ENCODE measurements at places on chromosomes 6 and 20.

- no peak for DNase-seq
Measured at GRCh38 chr6:162260027-162260426, 467.5 kb downstream of the PRKN start.

DNA sequence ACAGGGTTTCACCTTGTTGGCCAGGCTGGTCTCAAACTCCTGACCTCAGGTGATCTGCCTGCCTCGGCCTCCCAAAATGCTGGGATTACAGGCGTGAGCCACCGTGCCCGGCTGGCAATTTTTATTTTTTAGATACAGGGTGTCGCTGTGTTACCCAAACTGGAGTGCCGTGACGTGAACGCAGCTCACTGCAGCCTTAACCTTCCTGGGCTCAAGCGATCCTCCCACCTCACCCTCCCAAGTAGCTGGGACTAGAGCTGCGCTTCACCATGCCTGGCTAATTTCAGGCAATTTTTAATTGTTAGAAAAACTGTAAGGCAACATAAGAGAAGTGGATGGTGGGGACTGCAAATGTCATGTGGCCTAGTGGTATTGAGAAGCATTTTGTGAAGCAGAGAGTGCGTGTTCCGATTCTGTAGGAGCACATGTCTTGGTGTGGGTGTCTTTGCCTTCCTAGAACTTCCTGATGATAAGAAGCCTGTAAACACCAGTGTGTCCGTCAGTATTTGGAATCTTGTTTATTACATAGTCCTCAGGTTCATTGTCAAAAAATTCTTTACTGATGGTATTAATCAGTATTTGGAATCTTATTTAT is 18.0 kb downstream of the JARID2 start:
- no peak for DNase-seq

GRCh38 chr6:11140056-11140455 is 28.5 kb upstream of the ERVFRD-1 start:
- DNase-seq: no peak

DNA sequence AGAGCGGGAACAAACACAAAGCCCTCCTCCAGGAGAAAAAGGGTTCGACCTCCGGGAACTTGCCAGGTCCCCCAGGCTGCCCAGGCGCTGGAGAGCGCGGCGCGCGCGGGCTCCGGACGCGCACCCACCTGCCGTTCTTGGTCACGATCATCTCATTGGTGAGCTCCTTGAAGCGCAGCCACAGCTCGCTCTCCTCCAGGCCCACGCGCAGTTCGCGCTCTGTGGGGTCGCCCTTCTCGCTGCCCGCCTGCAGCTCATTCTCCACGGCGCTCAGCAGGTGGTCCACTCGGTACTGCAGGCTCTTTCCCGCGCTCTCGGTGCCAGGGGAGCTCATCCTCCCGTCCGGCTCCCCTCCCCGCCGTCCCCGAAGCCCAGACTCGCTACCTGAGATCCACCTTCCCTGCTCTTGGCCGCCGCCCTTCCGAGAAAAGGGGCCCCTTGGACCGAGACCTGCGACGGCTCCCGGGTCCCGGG is 356 bp downstream of the TBXT start:
- DNase-seq: peak; percentile 48

GRCh38 chr6:150263765-150264404 is 104.9 kb upstream of the IYD start:
- DNase-seq: no peak

- DNase-seq: peak; percentile 68
Measured at GRCh38 chr20:10603971-10604864, 69.6 kb downstream of the JAG1 start.

GRCh38 chr6:8387942-8388437 is 47.4 kb downstream of the SLC35B3 start:
- no peak for DNase-seq

DNA sequence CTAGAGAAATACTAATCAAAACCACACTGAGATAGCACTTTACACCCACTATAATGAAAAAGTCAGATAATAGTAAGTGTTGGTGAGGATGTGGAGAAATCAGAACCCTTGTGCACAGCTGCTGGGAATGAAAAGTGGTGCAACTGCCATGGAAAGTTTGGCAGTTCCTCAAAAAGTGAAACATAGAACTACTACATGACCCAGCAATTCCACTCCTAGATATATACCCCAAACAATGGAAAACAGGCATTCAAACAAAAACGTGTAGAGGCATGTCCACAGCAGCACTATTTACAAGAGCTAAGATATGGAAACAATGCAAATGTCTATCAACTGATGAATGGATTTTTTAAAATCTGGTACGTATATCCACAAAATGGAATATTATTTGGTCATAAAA is 117.5 kb upstream of the C6orf118 start:
- DNase-seq: no peak

DNA sequence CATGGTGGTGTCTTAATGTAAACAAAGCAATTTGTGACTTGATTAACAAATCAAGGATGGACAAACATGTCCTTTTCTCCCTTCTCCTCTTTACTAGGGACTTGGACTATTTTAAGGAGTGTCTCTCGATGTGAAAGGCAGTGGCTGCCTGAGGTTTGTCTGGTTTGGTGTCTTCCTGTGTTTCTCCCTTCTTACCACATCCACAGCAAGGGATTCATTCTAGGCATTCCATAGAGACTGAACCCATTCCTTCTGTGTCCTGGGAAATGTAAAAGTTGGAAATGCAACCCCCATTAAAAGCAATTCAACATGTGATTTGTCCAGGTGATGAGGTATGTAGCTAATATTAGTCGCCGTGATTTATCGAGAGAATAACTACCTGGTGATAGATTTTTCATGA is 15.9 kb downstream of the NRN1 start:
- DNase-seq: no peak

GRCh38 chr20:24875078-24875477 is 74.0 kb upstream of the CST7 start:
- no peak for DNase-seq

DNA sequence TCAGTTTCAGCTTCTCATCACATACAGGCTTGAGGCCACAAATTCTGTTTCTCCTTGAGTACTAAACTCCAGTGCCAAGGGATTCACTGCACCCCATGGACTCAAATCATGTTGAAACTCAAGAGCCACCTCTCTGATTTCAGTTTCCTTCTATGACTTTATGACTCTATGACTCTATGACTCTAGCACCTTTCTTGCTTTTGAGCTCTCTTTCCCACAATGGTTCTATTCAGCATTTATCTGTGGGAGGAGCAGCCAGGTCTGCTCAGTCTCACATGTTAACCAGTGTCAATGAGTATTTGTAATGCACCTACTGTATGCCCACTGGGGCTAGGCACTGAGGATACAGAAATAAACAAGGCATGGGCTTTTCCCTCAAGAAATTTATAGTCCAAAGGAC is 14.6 kb upstream of the SLC22A2 start:
- no peak for DNase-seq

DNA sequence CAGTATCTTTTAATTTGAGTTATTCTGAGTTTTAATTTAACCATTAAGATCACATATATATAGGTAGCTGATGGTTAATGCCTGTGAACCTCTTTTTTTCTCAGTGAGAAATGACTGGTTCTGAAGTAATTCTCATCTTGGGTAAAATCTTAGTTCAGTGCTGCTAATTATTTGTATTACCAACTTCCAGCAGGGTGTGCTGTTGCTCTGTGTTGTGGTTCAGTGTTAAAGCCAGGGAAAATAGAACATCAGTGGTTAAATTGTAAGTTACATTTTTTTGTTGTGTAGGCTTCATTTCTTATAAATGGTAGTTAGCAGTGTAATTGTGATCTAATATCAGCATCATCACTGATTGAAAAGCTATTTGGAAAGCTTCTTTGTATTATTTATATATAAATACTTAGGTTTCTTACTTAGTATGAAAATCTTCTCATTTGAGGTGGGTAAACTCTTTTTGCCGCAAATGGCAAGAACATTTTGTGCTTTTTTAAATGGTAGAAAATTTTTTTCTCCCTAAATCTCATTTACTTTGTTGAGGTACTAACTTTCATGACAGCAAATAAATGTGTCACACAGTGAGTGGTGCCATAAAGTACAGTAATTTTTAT is 43.7 kb downstream of the CDC5L start:
- peak; percentile 82 for DNase-seq

- DNase-seq: no peak
Measured at GRCh38 chr6:95496769-95497426, 80.4 kb upstream of the MANEA start.

GRCh38 chr6:83974409-83975050 is 59.0 kb upstream of the MRAP2 start:
- no peak for DNase-seq

GRCh38 chr20:15475483-15475882 is 1097.8 kb downstream of the KIF16B start:
- no peak for DNase-seq

- DNase-seq: no peak
Measured at GRCh38 chr6:38531134-38531533, 108.6 kb downstream of the BTBD9 start.

- DNase-seq: no peak
Measured at GRCh38 chr6:88135578-88136114, 30.5 kb downstream of the CNR1 start.

DNA sequence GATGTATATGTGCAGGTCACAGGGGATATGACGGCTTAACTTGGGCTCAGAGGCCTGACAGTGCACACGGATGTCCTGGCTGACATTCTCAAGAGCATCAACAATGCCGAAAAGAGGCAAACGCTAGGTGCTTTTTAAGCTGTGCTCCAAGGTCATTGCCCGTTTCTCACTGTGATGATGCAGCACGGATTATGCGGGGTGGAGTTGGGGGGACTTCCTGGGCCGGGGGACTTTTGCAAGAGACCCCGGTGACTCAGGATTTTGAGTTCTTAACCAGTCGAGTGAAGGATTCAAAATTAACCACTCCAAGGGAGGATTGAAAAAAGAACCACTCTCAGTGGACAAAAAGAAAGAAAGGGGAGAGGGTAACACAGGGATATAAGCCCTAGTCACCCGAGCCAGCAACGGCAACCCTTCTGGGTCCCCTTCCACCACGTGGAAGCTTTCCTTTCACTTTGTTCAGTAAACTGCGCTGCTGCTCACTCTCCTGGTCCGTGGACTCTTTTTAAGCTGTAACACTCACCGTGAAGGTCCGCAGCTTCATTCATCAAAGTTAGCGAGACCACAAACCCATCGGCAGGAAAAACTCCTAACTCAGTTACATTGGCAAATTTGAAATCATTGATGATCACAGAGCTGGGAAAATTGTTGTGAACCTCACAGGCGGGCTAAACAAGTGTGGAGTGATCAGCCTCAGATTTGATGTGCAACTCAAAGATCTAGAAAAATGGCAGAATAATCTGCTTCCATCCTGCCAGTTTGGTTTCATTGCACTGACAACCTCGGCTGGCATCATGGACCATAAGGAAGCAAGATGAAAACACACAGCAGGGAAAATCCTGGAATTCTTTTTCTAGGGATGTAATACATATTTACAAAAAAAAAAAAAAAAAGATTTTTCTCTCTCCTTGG is 199.3 kb downstream of the ARID1B start:
- peak; percentile 79 for DNase-seq

GRCh38 chr6:156508126-156508525 is 269.1 kb upstream of the ARID1B start:
- no peak for DNase-seq

DNA sequence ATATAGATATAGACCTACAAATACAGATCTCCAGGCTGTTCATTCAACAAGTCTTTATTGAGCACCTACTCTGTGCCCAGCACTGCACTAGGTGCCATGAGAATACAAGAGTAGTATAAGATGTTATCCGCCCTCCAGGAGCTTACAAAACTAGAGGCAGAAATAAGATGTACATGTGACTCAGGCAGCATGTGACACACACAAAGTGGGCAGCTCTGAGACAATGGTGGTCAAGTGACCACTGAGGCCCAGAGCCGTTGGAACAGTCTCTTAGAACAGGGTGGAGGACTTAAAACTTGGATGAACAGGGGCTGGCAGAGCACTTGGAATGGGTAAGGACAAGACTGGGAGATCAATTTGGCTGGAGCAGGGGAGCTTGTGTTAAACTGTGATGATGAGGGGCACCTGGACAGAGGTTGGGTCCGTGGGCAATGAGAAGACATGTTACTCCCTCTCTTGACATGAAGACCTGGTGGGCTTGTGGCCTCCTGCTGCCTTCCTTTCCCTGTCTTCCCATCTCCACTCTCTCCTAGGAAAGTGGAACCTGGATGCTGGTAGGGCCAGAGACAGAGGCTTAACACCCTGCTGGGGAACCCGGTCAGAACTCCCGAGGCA is 21.2 kb downstream of the TRIM15 start:
- no peak for DNase-seq

GRCh38 chr6:157064502-157064901 is 258.8 kb downstream of the TMEM242 start:
- no peak for DNase-seq

DNA sequence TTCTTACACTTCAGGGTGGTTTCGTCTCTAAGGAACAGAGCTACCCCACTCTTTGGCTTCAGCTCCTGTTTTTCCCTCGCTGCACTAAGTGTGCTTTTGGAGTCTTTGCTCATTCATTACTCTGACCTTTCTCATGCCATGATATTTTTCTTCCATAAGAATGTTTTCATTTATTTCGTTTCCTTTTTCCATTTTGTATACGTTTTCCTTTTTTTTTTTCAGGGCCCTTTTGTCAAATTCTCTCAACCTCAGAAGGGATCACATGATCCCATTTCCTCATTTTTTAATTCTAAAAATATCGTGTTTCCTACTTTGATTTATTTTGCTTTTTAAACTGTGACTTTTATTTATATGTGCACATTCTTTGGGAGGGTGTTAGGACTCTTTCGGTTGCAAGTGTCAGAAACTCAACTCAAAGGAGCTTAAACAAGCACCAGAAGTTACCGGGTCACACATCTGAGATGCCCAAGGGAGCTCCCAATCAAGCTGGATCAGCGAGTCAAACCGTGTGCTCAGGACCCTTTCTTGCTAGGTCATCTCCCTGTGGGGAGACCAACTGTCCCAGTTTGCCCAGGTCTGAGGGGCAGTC is 40.6 kb downstream of the GCNT2 start:
- DNase-seq: no peak

DNA sequence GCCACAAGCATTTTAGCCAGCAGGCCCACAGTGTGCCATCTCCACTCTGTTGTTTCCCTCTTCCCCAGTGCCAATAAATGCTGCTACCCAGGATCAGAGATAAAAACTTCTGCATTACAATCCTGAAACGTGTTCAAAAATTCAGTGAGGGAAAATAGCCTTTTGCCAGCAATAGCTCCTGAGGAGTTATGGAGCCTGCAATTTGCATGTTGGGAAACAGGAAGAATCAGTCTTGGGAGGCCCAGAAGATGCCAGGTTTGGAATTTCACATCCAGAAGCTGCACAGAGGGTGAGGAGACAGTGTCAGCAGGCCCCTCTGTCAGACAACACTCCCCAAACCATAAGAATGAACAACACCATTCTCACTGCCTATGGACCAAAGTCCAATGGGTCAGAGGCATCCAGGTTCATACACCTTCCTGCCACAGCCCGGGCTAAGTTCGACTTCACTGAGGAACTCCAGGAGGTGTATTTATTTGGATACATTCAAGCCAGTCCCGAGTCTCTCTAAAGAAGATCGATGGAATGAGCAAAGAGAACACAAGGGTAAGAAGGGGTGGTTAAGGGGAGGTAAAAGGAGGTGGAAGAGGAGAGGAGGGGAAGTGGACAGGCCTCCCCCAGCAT is 20.8 kb downstream of the RRBP1 start:
- DNase-seq: no peak

GRCh38 chr20:63809856-63810255 is 21.2 kb downstream of the ZBTB46 start:
- DNase-seq: no peak

Measured in eye (tissue), 1 donor.